ENCODE measurements at places on chromosomes 4 and X.

- no peak for DNase-seq
These were observed 19.7 kb downstream of the PRIMPOL start for GRCh38 chr4:184669251-184669650.

DNA sequence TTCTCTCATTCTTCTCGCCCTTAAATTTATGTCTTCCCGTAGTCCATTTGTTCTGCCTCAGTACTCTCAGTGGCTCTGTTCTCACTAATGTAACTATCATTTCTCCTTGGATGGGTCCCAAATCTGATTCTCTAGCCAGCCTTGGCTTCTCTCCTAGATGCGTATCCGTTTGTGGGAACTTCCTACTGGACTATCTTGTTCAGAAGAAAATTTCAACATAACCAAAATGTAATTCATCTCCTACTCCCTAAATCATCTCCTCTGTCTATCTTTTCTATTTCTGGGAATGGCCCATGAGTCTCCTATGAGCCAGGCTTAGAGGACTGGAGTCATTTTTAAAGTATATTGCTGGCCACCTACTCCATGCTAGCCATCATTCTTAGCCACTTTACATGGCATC lies 4.4 kb upstream of the C4orf36 start:
- no peak for DNase-seq

DNA sequence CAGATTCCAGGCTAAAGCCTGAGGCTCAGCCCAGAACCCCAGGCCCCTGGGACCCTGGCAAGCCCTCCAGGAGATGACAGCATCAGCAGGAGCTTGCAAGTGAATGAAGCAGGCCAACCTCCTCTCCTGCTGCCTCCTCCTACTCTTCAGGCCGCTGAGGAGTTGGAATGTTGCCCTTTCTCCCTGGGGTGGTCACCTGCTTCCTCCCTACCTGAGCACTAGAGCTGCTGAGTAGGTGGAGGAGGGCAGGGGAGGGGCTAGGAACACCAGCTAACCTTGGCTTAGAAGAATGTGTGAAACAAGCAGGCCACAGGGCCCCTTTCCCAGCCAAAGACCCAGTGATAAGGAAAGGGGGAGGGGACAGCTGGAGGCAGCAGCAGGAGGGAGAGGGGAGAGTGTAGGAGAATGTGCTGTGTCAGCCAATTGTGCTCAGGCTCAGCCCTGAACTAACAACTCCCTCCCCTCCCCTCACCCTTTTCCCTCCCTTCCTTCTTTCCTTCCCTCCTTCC lies 58.0 kb downstream of the PJA1 start:
- DNase-seq = no peak

- DNase-seq = no peak
These were observed 1.0 kb downstream of the SCD5 start for GRCh38 chr4:82797405-82798111.

DNA sequence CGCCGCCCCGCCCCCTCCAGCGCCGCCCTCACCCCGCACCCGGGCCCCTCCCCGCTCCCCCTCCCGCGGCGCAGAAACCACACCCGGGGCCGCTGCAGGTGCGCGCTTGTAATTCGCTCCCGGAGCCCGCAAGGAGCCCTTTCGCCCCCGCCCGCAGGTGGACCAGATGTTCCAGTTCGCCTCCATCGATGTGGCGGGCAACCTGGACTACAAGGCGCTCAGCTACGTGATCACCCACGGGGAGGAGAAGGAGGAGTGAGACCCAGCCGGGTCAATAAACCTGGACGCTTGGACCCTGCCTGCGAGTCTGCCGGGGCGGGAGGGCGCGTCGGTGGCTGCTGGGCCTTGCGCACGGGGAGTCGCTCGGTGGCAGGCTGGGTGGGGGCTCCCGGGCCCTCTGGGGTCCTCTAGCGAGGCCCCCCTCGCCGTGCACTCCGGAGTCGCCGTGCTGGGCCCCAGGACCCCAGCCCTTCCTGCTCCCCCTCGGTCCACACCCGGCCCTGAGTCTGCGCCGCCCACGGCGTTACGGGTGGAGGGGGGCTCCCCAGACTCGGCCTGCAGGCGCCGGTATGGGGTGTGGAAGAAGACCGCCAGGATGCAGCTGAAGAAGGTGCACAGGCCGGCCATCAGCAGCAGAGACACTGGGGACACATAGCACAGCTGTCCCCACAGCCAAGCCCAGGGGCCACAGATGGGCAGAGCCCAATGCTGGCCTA lies 7.1 kb downstream of the SLC49A3 start:
- no peak for DNase-seq

DNA sequence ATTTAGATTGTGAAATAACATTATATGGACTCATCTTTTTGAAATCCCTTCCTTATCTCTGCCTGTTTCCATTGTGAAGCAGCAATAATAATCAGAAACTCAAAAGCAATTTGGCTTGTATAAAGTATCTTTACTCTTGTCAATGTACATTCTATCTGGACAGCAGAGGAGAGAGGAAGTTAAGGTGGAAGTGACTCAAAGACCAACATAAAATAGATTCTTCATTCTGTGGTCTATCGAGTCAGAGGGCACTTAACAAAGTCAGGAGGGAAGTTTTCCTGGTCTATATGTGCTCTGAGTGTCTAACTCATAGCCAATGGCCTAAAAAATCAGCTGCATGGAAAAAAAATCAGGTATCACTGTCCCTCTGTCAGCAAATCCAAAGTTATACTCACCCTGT lies 155.5 kb downstream of the EMCN start:
- DNase-seq = no peak

DNA sequence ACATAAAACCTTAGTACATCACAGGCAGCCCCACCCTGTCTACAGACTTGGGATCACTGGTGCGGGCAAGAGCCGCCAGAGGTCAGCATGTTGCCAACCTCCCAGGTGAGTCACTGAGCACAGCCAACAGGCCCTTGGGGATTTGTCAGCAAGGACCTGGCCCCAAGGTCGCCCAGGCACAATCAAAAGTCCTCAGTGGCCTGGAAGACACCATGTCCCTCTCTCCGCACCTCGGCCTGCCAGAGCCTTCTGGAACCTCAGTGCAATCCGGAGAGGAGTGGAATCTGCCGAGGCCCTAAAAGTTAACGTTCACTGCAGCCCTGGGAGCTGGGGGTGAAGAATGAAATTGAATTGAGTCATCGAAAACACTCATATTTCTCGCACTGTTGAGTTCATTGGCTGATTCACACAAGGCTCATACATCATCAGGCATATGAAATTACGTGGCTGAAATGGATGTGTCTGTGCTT lies 74.3 kb downstream of the WFS1 start:
- DNase-seq = no peak

GRCh38 chr4:5874811-5875449 lies 18.0 kb downstream of the CRMP1 start:
- DNase-seq = no peak

DNA sequence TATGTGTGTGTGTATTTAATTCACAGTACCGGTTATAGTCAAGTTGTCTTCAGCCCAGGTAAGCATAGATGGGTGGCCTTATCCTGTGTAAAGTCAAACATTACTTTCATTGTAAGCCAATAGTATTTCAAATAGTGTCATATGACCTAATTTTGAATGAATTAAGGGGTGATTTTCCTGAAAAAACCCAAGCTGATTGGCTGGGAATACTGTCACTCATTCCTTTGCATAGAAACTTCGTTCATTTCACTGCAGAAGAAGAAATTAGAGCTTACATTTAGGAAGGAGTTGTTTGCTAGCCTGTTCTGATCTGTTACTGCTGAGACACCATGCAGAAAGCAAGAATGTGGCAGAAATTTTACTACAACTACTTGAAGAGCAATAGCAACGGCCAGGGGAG lies 45.4 kb downstream of the SMARCAD1 start:
- DNase-seq = no peak

GRCh38 chr4:168143601-168144000 lies 51.3 kb downstream of the ANXA10 start:
- no peak for DNase-seq

DNA sequence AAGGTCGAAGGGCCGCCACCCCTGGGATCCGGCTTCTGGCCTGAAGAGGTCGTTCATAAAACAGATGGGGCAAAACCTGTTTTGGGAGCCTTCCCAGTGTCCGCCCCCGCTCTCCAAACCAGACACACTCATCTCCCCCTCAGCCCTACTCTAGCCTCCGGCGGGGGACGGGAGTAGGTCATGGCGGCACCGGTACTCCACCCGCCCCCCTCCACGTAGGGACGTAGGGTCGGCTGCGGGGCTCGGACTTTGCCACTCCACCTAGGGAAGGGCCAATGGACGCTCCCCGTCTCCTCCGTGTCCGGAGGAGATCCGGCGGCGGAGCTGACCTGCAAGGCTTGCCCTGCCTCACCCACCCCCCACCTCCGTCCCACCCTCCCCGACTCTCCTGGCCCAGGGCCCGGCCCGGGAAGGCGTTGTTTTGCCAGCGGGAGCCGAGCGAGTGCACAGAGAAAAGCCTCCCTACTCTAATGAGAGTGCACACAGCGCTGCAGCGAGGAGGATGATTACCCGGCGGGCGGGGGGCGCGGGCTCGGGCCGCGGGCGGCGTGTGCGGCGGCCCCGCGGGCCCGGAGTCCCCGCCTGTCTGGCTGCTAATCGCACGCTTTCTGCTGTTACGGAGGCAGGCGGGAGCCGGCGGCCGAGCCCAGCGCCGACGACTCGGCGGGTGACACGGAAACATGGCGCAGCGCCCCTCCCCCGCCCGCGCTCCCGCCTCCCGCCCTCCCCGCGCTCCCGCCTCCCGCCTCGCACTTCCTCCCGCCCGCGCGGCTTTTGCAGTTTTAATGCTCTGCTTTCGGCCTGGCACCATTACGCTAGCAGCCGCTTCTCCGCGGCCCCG lies 8.3 kb upstream of the BCOR start:
- peak; percentile 61 for DNase-seq

GRCh38 chr4:39539089-39539611 lies 11.9 kb upstream of the UGDH start:
- DNase-seq = no peak

- no peak for DNase-seq
These were observed 36.6 kb upstream of the SPARCL1 start for GRCh38 chr4:87565746-87566145.

GRCh38 chrX:8653956-8654355 lies 78.0 kb downstream of the ANOS1 start:
- DNase-seq = no peak

- DNase-seq = no peak
These were observed 335.4 kb downstream of the DHX15 start for GRCh38 chr4:24248674-24249630.

GRCh38 chrX:30144221-30144620 lies 71.1 kb upstream of the MAGEB2 start:
- DNase-seq = no peak

DNA sequence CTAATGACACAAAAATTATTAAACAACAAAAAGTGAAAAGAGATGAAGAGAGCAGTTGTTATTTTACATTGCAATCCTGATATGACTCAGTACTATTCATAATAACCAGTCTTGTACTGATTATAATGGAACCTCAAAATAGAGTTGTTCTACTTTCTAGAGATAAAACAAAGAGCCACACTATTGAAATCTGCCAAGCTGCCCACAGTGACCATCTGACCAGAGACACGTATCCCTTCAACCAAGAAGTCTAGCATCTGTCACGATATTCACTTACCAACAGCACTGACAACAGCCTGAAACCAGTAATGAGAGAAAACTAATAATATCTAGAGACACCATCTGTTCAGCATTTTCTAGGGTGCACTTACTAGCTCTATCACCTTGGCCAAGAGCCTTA lies 466.7 kb downstream of the NKX6-1 start:
- no peak for DNase-seq

GRCh38 chrX:112247714-112248113 lies 165.1 kb upstream of the TRPC5 start:
- DNase-seq = no peak

- no peak for DNase-seq
These were observed 29.7 kb downstream of the GAB3 start for GRCh38 chrX:154721155-154721554.

DNA sequence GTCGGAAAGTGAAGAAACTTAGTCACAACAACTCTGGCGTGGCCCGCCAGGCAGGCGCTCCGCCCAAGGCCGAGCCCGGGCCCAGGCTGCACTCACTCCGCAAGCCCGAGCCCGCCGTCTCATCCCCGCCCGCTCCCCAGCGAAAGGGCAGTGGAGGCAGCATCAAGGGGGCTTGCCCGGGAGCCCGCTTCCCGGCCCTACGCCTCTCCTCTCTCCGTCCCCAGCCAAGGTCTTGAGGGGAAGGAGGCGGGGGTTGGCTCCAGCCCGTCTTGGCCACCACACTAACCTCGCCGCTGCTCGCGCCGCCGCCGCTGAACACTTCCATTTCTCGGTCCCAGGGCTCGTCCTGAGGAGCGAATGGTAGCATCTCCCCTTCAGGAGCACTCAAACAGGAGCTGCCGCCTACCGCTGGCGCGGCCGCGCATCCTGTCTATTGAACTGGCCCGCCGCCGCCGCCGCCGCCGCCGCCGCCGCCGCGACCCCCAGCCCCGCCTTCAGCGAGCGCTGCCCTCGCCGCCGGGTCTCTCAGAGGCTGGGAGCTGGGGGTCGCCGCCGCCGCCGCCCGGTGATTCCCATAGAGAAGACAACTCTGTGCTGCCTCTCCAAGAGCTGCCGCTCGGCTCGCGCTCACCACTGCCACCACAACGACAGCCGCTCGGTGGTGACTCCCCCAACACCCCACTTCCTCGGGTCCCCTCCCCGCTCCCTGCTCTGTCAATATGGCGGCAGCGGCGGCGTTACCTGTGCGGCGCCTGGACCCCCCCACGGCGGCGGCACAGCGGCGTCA lies at the start of gene RPS6KA6:
Gene RPS6KA6 (minus strand): TSS at position 667 of the 787 bp plus-strand sequence. CDS start 300 bp downstream, at position 367.
- no peak for DNase-seq

GRCh38 chrX:153065389-153065788 lies 6.9 kb upstream of the PNMA6A start:
- DNase-seq = no peak

DNA sequence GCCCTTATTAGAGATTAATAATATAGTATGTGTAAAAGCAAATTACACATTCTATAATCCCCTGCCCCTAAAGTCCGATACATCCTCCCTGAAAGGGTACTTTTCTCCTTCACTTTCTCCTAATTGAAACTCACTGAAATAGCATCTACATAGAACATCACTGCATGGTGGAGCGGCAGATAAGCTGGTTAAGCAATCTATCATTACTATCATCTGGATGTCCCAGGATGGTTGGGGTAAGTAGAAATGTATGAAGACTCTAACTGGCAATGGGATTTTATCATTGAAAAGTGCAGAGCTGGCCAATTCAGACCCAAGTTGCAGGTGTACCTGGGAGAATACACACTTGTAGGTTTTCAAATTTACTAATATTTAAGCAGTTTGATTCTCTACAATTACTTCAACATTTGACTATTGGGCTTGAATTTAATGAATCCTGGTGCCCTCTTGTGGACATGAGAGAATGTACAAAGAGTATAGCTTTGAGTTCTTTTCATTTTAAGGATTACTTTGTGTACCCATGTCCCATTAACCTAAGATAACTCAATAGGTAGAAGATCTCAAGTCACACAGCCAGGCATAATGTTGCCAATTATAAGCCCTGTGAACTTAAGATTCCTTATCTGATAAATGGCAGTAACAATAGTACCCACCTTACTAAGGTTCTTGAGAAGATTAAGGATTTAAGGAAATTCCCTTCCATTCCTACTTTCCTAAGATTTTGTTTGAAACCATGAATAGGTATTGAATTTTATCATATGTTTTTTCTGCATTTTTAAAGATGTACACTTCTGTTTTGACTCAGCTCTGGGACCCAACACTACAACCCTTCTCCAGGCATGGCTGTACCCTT lies 69.8 kb downstream of the SHROOM3 start:
- no peak for DNase-seq

- DNase-seq = no peak
These were observed 172.5 kb downstream of the SH2D1A start for GRCh38 chrX:124518885-124519284.

- DNase-seq = peak; percentile 81
These were observed at the start of gene MAGT1 for GRCh38 chrX:77894921-77895886. Gene MAGT1 (minus strand): TSS chrX:77895435. CDS start chrX:77895410, 25 bp downstream.
